ENCODE measurements at places on chromosomes 11 and 22. TPM values are rescaled to one million over a fixed set of nuclear protein-coding genes. Genes with fewer than 3 reads are reported as not detected.

GRCh38 chr22:44723801-44724200 is 21.8 kb downstream of the PRR5 start:
- no peak for DNase-seq

DNA sequence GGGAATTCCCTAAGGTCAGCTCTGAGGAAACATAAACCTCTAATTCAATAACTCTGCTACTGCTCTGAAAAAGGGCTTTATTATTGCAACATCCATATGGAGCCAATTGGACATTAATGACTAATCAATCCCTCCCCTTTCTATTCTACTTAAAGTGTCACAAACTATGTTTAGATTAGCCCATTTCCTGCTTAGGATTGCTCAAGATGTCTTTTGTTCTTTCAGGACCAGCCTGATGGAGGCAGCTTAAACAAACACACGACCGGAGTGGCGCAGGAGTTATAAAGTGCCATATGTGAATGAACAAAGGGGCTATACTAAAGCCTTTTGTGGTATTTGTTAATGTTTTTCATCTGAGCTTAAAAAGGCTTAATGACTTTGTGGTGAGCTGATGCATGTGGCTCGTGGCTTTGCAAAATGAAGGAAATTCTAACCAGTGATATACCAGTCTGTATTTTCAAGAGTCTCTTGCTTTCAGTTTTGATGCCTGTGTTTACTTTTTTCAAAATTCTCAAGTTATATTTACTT is 354.4 kb downstream of the SOX6 start:
- peak; percentile 90 for DNase-seq

RBFOX2 gene
- 176 TPM for total RNA-seq

RIN1 gene
- total RNA-seq: 1.8 TPM
